H4 (cell line): ENCODE measurements at places on chromosomes 5 and 9.

DNA sequence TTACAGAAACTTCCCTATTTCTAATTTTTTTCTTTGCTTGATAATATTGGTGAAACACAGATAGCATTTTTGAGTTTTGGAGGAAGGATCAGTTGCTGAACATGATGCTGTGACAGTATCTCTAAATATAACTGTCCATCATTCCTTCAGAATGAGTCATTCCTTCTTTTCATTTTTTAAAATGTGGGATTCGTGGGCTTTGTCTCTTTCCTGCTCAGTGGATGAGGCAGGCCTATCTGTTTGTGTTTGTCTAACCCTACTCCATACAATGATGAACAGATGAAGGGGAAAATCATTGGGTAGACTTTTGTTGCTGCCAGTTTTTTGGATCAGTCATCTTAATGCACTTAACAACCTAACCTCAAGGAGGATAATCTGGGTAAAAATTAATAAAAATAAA, 15.7 kb upstream of the OR13C8 start:
- DNase-seq, result no peak

- no peak for DNase-seq
Measured at GRCh38 chr9:137050570-137050969, 3.3 kb downstream of the ENTPD2 start.

GRCh38 chr9:111662576-111663300, 1.3 kb downstream of the GNG10 start:
- no peak for DNase-seq

DNA sequence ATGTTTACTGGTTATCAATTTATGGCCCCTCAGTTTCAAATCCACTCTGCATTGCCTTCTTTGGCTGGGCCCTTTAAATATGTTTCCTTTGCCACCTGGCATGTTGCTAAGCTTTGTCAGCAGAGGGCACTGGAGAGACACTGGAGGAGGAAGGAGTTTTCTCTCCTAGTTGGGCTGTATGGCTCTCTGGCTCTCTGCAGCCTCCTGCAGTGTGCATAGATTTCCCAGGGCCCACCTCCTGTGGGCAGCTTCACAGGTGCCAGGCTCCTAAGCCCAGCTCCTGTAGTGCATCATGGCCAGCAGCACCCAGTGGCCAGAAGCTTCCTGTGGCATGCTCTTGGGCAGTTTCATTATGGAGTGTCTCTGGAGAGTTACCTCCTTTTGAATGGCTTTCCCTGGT, 23.3 kb downstream of the CAVIN4 start:
- peak; percentile 66 for DNase-seq

DNA sequence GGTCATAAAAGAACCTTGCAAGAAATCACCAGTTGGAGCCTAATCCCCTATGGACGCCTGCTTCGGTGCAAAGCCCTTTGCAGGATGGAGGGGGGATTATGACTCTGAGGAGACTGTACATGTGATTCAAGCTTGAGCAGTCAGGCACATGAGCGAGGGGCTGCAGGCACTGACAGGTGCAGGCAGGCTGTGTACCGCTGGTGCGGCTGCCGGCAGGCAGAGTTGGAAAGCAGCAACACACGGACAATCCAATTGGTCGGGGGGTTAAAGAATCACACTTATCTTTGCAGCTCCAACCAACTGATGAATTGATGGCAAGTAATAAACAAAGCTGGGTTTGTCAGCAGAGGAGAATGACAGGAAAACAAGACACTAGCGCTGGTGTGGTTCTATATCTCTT, 5.7 kb downstream of the WHRN start:
- no peak for DNase-seq

- DNase-seq, result no peak
Measured at GRCh38 chr5:148748702-148749392, 77.6 kb upstream of the ADRB2 start.
